ENCODE measurements at places on chromosomes 12 and 14.

DNA sequence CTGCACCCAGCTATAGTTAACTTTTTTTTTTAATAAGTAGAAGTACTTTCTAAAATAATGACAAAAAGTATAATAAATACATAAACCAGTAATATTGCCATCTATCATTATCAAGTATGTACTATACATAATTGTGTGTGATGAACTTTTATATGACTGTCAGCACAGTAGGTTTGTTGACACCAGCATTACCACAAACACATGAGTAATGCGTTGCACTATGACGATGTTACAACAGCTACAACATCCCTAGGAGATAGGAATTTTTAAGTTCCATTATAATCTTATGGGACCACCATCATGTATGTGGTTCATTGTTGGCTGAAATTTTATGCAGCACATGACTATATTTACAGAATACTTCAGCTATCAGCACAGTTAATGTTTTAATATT is 62.9 kb upstream of the VSX2 start:
- no peak for DNase-seq

DNA sequence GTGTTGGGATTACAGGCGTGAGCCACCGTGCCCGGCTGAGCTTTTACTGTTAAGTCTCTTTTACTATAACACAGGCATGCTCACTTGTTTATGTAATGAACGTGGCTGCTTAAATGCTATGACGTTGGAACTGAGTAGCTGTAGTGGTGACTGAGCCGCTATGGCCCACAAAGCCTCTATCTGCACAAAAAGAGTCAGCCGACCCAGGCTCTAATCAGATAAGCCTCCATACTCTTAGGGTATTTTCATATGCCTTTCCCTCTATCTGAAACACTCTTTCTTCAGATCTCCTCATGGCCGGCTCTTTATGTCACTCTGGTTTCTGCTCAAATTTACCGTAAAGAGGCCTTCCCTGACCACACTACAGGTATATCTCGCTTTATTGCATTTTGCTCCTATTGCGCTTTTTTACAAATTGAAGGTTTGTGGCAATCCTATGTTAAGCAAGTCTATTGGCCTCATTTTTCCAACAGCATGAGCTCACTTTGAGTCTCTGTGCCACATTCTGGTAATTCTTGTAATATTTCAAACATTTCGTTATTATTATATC is 8.0 kb downstream of the SLC2A14 start:
- no peak for DNase-seq

- DNase-seq, result peak; percentile 58
These were observed 27.6 kb downstream of the PMCH start for GRCh38 chr12:102169922-102170621.

GRCh38 chr12:132524405-132524804 is 34.5 kb downstream of the FBRSL1 start:
- DNase-seq, result peak; percentile 98

DNA sequence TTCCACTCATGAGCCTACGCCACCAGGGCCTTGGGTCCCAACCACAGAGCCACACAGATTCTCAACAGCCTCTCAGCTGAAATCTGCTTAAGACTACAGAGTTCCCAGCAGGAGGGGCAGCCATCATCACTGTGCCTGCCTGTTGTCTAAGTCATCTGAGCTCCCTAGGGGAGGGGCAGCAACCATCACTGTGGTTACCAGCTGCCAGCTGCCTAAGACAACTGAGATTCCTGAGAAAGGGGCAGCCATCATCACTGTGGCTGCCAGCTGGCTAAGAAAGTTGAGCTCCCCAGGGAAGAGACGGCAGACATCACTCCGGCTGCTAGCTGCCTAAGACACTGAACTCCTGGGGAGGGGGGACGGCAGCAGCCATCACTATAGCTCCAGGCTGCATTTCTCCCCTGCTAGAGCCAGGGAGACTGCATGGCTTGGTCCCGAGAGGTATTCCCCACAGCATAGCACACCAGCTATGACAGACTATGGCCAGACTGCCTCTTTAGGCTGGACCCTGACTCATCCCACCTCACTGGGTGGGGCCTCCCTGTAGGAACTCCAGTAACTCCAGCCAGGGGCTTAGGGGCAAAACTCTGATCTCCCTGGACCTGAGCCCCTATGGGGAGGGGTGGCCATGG is 37.2 kb upstream of the C14orf132 start:
- DNase-seq, result no peak

DNA sequence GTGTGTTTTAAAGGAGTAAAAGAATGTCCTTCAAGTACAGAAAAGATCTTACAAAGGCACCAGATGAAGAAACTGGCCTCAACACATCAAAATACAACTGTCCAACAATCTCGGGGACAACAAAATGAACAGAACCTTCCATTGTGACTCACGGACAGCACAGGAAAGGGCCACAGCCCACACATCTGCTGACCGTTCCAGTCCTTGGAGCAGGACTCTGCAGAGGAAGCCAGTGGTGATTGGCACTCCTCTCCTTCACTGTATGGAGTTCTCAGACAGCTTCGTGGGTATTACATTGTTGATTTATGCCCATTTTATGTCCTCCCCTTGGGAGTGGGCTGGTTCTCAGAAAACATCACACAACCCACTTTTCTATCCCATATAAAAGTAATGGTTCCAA is 32.5 kb upstream of the TC2N start:
- DNase-seq, result no peak

DNA sequence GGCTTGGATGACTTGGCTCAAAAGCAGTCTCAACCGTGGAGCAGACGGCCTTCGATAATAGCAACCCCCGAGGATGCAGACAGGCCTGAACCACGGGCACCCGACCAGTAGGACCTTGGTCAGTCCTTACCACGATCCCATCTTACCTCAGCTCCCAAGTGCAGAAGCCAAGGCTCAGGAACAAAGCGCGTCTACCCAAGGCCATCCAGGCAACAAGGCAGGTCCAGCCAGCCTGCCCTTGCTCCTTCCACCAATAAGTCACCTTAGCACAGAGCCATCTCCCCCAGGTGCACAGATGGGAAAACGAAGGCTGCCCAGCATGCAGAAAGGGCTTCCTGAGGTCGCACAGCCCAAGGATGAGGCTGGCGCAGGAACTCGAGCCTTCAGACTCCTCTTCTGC is 77.3 kb downstream of the BCL11B start:
- DNase-seq, result no peak

DNA sequence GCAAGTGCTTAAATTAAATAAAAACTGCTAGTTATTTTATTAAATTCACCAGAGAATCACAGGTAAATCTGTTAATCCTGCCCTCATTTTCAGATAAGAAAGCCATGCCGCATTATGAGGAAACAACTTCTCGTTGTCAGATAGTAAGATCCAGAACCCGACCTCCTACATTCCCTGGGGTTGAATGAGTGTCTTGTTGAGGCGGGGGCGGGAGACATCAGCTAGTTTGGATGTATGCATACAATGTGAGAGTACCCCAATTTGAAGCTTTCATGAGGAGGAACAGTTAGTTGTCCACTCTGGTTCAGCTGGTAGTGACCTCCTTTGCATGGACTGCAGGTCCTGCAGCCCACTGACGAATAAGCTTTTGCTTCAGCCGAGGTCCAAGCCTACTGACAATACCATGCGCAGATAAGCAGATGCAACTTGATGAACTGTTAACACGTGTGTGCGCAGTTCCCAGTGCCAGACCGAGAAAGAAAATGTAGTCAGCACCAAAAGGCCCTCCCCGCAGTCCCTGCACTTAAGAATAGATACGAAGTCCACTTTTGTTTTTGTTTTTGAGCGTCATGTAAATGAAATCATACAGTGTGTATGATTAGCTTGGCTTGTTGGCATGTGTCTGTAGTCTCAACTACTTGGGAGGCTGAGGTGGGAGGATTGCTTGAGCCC is 34.9 kb downstream of the EVL start:
- DNase-seq, result no peak

DNA sequence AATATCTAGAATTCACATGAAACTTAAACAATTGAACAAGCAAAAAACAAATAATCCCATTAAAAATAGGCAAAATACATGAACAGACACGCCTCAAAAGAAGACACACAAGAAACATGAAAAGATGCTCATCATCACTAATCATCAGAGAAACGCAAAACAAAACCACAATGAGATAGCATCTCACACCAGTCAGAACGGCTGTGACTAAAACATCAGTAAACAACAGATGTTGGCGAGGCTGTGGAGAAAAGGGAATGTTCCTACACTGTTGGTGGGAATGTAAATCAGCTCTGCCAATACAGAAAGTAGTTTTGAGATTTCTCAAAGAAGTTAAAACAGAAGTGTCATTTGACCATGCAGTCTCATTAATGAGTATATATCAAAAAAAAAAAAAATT is 121.3 kb downstream of the PTPRO start:
- no peak for DNase-seq

GRCh38 chr12:27619308-27619707 is 76.9 kb upstream of the REP15 start:
- peak; percentile 97 for DNase-seq

- DNase-seq, result no peak
These were observed 495 bp downstream of the TMEM121 start for GRCh38 chr14:105526776-105527380.

DNA sequence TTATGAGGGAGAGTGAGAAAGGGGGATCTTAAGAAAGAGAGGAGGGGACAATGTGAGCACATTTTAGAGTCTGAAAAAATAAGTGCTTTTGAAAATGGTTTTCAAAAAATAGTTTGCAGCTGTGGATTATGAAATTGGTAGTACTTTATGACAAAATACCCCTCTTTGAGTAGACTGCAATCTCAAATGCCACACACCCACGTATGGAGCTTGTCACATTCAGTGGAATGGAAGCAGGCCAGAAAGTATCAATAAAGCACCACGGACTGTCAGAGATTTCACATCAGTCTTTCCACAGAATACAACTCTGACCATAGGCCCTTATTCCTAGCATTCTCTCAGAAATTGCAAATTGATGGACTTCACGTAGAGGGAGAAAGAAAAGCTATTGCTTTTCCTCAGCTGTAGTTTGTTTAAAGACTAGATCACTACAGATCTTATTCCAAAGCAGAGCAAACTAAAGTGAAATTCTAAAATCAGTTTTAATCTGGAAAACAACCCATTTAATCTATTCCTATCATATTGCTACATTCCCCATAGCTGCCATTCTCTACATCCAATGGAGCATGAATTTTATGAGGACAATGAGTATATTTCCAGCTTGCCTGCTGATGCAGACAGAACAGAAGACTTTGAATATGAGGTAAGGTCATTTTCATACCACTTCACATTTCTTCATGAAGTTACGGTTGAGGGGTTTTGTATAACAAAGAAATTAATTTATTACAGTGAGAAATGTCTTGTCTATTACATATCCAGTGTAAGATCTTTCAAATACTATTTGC is 321.3 kb downstream of the PDZRN4 start:
- DNase-seq, result peak; percentile 29

DNA sequence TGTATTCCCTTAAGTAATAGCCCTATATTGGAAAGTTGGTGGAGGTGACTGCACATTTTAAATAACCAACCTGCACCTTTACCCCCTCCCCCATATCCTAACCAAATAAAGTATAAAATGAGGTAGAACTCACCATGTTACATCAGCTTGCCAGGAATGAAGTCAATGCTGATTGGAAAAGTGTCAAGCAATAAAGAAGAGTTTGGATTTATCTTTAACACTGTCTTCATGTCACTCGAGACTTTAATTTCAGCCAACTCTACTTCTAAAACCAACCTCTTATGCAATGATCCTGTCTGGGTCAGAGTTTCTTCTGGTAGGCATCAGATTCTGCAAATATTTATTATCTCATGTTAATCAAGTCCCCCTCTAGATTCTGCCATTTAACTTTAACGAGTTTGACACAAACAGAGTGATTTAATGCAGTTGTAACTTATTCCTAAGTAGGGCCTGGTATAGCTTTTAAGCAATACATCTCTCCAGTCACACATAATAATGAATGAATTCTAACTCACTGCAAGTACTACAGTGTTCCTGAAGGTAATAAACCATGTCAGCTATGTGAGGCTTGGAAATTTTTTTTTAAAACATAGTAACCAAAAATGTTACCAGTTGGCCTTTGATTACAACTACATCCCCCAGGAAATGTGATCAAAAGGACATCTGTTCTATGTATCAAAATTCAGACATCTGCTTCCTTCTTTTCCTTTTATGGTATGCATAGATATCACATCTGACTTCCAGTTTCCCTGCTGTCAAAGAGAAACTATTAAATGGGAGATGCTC is 98.7 kb downstream of the ERGIC2 start:
- no peak for DNase-seq

DNA sequence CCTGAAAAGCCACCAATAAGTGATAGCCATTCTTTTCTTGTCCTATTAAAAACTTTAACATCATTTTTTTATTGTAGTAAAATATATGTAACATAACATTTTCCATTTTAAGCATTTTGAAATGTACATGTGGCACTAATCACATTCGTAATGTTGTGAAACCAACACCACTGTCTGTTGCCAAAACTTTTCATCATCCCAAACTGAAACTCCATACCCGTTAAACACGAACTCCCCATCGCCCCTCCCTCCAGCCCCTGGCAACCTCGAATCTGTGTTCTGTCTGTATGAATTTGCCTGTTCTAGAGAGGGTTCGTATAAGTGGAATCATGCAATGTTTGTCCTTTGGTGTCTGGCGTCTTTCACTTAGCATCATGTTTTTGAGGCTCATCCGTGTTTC is 75.9 kb downstream of the CCDC92 start:
- DNase-seq, result no peak

DNA sequence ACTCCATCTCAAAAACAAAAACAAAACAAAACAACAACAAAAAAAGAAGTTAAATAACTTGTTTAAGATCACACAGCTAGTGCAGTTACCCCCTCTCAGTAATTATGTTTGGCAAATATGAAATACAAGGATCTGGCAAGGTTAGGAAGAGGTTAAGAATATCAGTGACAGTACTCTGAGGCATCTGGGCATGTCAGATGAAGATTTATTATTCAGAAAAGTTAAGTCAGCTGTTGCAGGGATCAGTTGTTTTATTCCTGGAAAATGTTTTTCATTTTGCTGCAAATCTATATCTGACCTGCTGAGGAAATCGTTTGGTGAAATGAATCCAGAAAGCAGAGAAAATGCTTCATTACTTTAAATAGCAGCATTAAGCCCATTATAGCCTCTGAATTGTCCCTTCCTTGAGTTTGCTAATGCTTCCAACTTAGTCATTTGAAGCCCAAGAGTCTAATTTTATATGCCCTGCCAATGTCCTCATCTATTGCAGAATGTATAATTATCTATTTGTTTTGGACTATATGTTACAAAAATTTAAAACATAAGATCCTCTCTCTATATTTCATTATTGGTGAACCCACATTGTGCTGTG is 8.1 kb downstream of the GPX2 start:
- no peak for DNase-seq

DNA sequence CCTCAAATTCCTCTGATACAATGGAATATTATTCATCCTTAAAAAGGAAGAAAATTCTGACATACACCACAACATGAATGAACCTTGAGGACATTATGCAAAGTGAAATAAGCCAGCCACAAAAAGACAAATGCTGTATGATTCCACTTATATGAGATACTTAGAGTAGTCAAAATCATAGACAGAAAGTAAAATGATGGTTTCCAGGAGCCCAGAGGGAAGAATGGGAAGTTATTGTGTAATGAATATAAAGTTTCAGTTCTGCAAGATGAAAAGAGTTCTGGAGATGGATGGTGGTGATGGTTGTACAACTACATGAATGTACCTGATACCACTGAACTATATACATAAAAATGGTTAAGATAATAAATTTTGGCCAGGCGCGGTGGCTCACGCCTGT is 18.3 kb downstream of the VWF start:
- no peak for DNase-seq

GRCh38 chr14:90575336-90575735 is 178.5 kb downstream of the CALM1 start:
- no peak for DNase-seq

- no peak for DNase-seq
These were observed 9.5 kb downstream of the PLEKHG3 start for GRCh38 chr14:64713677-64714076.

Measured in ACHN (cell line).